ENCODE measurements at places on chromosomes 16 and 17.

- DNase-seq: no peak
These were observed 15.0 kb downstream of the TRPV1 start for GRCh38 chr17:3594051-3594800.

GRCh38 chr16:28540346-28540745, 1.6 kb upstream of the NUPR1 start:
- DNase-seq: no peak

DNA sequence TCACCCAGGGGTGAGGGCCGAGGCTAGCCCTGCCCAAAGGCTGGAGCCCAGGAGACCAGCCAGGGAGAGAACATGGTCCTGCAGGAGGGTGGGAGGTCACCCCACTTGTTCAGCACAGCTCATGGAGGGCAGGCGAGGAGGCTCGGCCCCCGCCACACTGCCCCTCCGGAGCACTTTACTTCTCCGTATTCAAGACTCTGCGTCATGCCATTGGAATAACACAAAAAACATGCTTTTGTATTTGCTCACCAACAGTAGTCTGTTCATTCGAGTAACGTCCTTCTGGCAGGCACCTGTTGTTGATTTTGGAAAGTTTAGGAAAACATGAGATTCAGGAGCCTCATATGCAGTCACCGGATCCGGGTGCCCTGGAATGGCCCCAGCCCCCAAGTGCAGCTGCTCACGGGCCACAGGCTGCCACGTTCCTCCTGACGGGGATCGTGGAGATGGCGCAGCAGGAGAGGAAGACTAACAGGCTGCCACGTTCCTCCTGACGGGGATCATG, 81.1 kb upstream of the DNAH17 start:
- peak; percentile 10 for DNase-seq

GRCh38 chr17:10598621-10599020, 49.2 kb upstream of the MYH2 start:
- no peak for DNase-seq

DNA sequence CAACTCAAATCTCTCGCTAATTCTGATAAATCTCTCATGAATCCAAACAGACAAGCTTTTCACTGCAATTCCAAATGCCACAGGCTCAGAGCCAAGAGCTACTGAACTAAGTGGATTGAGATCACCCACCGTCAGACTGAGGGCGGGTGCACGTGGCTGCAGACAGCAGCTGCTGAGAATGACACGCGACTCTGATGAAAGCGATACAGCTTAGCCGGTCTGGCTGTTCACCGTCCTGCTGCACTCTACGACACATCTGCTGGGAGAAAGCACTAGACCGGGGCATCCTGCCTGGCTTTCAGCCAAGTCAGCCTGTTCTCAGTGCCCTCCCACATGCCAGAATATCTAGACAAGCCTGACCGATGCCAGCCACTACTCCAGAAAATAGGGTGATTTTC, 42.6 kb downstream of the KLHDC4 start:
- peak; percentile 74 for DNase-seq

DNA sequence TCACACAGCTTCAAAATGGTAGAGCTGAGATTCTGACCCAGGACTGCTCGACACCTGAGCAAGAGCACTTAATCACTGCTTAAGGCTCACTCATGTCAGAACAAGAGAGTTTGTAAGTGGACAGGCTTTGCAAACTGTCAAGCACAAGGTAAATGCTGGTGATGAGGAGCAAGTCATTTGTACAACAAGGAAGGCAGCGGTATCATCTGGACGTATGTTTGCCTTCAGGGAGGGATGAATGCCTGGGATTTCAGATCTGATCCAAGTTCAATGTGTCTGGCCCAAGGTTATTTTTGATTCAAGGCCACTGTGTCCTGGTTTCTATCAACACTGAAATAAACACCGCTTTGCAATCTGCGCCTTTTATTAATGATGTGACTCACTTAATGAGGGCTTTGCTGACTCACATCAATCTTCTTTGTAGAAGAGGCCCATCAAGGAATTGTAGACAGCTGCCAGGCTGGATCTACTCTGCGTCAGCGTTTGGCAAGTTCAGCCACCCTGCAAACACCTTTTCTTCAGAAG, 174.4 kb upstream of the HS3ST3A1 start:
- DNase-seq: no peak

GRCh38 chr16:30567991-30568638, 3.4 kb downstream of the ZNF688 start:
- peak; percentile 55 for DNase-seq

- no peak for DNase-seq
These were observed 12.3 kb downstream of the SCN4A start for GRCh38 chr17:63960430-63960829.

GRCh38 chr17:19357761-19358160, 4.8 kb downstream of the B9D1 start:
- no peak for DNase-seq

DNA sequence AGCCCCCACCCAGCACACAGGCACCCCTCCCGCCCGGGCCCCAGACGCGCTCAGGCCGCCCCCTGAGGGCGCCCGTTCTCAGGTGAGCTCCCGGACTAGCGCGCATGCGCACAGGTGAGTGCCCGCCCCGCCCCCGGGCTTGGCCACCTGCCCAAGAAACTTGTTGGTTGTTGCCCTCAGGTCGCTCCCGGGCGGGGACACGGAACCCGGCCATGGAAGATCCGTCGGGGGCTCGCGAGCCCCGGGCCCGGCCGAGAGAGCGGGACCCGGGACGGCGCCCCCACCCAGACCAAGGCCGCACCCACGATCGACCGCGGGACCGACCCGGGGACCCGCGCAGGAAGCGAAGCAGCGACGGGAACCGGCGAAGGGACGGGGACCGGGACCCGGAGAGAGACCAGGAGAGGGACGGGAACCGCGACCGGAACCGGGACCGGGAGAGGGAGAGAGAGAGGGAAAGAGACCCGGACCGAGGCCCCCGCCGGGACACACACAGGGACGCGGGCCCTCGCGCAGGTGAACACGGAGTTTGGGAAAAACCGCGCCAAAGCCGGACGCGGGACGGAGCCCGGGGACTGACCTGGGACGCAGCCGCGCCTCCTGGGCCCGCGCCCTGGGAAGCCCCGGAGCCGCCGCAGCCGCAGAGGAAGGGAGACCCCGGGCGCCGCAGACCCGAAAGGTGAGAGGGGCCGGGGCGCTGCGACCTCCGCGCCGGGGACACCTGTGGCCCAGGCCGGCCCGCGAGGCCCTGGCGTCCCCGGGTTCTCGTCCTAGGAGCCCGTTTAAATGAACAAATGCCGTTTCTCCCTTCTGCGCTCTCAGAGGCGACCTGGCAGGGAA, at the start of gene MARVELD3:
TSS of gene MARVELD3 (plus strand) at position 167 of the 840 bp plus-strand sequence. CDS start at position 213, 46 bp downstream.
- peak; percentile 97 for DNase-seq

GRCh38 chr16:89442990-89443726, 47.2 kb downstream of the ANKRD11 start:
- DNase-seq: no peak

DNA sequence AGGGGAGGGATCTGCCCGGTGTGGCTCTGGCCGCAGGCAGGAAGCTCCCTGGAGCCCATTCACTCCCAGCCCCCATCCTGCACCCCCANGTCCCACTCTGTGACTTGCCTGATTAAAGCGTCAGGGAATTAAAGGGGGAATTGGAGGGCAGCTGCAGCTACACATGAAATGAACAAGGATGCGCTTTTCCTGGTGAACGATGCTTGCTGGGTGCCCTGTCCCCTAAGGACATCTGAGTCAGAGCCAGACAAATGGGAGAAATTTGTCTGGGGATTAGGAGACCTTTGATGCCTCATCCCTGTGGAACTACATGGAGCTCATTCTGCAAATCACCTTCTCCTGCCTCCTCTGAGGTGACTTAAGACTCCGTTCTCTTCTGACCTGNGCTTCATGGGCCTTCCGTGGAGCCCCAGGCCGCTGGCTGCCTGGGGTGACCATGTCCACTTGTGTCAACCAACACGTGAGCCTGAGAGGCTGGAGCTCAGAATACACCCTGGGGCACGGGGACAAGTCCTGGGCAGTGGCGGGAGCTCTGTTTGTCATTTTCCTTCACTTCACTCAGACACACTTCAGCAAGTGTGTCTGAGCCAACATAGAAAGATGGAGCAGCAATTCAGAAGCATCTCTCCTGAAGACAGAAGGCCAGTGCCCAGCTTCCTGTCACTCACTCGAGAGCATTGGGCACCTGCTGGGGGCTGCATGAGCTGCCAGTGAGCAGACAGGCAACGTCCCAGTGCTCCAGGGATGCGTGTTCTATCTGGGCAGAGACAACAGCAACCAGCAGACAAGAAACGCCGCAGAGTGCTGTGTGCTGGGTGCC, 54.1 kb downstream of the METRNL start:
- DNase-seq: no peak

- DNase-seq: no peak
These were observed 47.3 kb upstream of the TBX2 start for GRCh38 chr17:61352408-61352770.

- DNase-seq: peak; percentile 84
These were observed 774 bp upstream of the MAF start for GRCh38 chr16:79601092-79601930.

GRCh38 chr17:59406808-59407381, 75.4 kb downstream of the YPEL2 start:
- DNase-seq: no peak

DNA sequence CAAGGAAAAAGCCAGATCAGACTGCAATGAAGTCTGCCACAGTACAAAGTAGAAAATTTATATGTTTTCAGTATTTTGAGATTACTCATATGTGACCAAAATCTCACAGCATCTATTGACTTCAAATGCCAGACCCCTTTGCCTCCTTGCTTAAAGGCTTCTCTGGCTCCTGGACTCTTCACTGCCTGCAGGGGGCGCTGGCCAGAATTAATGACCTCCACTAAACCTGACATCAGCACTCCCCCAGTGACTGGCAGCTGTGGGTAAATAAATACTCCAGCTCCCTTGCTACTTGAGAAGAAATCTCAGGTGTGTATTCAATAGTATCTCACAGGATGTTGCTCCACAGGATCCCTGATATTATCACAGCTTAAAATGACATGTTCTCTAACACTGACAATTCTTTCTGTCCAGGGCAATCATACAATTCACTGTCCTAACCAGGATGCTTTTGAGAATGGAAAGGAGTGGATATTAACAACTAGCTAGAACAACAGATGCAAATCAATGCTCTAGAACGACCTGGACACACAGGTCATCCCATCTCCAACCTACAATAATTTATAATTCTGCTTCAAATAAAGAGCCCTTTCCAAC, 4.0 kb downstream of the BECN1 start:
- DNase-seq: peak; percentile 72

DNA sequence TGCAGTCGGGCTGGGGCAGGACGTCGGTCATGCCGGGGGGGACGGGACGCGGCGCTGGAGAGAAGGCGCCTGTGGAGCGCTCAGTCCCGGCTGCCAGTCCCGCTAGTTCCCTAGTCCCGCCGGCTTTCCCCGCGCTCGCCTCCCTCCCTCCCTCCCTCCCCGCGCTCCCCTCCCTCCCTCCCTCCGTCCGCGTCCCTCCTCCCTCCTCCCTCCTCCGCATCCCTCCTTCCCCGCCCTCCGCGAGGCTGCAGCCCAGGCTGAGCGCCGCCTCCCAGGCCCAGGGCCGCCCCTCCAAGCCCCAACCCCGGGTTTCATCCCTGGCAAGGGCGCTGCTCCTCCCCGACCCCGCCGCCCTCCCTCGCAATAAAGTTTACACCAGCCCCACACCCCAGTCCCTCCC, 34.8 kb downstream of the TIMM22 start:
- no peak for DNase-seq

DNA sequence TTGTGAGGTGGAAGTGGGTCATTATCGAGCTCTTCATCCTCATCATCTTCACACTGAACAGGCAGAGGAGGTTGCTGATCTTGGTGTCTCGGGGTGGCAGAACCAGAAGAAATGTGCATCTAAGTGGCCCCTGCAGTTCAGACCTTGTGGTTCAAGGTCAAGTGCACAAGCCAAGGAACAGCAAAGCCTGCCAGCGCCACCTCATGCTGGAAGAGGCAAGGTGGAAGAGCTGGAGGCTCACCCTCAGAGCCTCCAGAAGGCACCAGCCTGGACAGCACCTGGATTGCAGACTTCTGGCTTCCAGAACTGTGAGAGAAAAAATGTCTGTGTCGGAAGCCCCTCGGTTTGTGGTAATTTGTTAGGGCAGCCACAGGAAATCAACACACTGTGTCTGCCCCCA, 32.7 kb downstream of the IFT140 start:
- no peak for DNase-seq

GRCh38 chr17:31048780-31049179, 46.0 kb upstream of the NF1 start:
- no peak for DNase-seq

- peak; percentile 97 for DNase-seq
These were observed 42.5 kb upstream of the AMZ2 start for GRCh38 chr17:68205251-68205807.
